ENCODE measurements at places on chromosomes 1 and 21. TPM values are rescaled to one million over a fixed set of nuclear protein-coding genes. Genes with fewer than 3 reads are reported as not detected.

DNA sequence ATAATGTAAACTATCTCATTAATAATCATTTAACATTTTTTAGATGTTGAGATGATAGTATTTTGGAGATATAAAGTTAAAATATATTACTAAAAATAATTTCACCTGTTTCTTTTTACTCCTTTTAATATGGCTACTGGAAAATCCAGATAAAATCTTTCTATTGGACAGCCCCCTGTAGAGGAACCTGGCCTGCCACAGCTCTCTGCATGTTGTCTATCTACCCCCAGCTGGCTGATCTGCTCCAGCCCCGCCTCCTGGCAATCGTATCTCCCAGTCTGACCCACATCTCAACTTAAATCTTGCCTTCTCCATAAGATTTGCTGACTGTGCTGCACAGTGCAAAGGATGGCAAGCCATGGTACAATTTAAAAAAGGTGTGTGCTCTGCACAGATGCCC lies 182.8 kb downstream of the SIPA1L2 start:
- H3K4me3 ChIP-seq, result no peak overlapping the region
- H3K27ac ChIP-seq, result no peak overlapping the region
- H3K4me1 ChIP-seq, result peaks cover 21% of the 10 kb centered on the region
- no peak for DNase-seq
- H3K36me3 ChIP-seq, result peaks cover 17% of the 10 kb centered on the region

- peaks cover 27% of the 10 kb centered on the region for H3K36me3 ChIP-seq
- H3K4me1 ChIP-seq, result no peaks in the 10 kb centered on the region
- no peak for DNase-seq
Measured at GRCh38 chr1:169288011-169288414, 79.6 kb downstream of the NME7 start.

The MANEAL gene
- 23.8 TPM for total RNA-seq

DNA sequence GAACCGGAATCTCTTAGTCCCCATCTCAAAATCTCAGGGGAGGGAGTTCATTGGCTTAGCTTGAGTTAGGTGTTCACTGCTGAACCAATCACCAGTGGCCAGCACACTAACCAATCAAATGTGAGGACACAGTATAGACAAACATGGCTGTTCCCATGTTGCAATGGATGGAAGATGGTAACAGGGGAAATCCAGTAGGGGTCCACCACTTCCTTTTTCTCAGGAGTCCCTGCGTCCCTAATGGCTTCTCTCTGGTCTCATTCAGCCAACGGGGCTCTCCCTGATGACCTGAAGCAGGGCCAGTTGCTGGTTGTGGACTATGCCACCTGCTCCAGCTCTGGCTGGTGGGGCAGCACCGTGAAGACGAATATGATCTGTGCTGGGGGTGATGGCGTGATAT lies 9.7 kb downstream of the CELA2B start:
- no peak overlapping the region for H3K27ac ChIP-seq
- no peak for DNase-seq
- H3K4me3 ChIP-seq, result no peak overlapping the region

- DNase-seq, result no peak
- no peaks in the 10 kb centered on the region for H3K36me3 ChIP-seq
- peaks cover 15% of the 10 kb centered on the region for H3K4me1 ChIP-seq
- peak overlapping the region; percentile 29 for H3K27ac ChIP-seq
- peaks cover 10% of the 10 kb centered on the region for H3K27me3 ChIP-seq
Measured at GRCh38 chr1:211335522-211336157, 9.0 kb downstream of the TRAF5 start.

The PTPRF gene
- total RNA-seq, result 520 TPM

DNA sequence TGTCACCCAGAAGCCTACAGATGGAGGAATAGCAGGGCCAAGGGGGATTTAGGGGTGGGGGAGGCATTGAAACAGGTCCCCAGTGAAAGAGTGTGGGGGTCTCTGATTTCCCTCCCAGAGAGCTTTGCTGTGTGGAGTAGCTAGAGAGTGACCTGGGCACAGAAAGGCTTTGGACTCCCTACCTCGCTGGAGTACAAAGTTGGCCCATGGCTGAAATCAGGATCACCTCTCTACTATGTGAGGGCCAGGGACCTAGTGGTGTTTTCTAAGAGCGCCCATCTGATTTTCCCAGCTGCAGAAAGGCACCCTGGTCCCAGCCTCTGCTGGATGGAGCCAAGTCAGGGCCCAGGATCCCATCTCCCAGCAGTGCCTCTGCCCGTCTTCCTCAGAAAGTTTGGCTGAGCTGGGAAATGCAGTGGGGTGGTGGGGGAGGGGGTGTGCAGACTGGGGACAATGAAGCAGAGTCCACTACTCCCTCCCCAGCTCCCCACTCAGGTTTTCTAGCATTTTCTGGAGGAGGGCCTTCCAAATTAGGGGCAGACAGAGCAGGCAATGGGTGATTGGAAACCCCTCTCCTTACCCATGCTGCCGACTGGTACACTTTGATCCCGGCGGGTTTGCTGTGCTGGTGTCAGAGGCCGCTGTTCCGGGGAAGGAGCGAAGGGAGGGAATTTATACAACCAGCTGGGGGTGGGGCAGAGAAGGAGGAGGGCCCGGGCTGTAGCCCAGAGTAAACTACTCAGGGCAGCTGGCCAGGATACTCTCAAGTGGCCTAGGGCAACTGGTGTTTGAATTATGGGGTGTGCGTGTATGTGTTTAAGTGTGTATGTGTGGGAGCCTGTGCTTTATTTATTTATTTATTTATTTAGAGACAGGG lies at the start of gene SELENBP1:
Gene SELENBP1 (minus strand): TSS at position 648 of the 877 bp plus-strand sequence. CDS start 64 bp downstream, at position 584.
- peak; percentile 34 for DNase-seq
- peaks cover 3% of the 10 kb centered on the region for H3K36me3 ChIP-seq
- peak within 1 kb of the TSS; percentile 93 for H3K27ac ChIP-seq
- peak within 1 kb of the TSS; percentile 75 for H3K4me3 ChIP-seq
- H3K4me1 ChIP-seq, result peaks cover 18% of the 10 kb centered on the region

The RBBP5 gene
- 19.6 TPM for total RNA-seq

DNA sequence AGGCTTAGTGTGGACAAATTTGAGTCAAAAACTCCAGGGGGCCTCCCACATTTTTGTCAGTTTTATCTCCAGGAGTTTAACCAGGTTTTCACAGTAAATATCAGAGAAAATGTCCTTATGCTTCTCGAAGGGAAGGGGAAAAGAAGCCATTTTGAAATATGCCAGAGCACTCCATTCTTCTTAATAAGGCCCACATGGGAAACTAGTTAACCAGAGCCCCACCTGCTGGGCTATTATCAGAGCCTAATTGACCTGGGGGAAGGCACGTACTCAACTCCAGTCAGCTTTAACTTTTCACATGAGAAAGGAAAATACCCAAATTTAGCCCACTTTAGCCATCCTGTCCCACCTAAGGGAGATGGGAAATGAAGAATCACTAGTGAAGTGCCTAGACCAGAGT lies 296.3 kb downstream of the PTBP2 start:
- H3K27ac ChIP-seq, result no peak overlapping the region
- peaks cover 1% of the 10 kb centered on the region for H3K4me1 ChIP-seq
- H3K36me3 ChIP-seq, result no peaks in the 10 kb centered on the region
- H3K27me3 ChIP-seq, result no peaks in the 10 kb centered on the region
- H3K4me3 ChIP-seq, result no peak overlapping the region

The TMPRSS15 gene
- not detected for total RNA-seq

DNA sequence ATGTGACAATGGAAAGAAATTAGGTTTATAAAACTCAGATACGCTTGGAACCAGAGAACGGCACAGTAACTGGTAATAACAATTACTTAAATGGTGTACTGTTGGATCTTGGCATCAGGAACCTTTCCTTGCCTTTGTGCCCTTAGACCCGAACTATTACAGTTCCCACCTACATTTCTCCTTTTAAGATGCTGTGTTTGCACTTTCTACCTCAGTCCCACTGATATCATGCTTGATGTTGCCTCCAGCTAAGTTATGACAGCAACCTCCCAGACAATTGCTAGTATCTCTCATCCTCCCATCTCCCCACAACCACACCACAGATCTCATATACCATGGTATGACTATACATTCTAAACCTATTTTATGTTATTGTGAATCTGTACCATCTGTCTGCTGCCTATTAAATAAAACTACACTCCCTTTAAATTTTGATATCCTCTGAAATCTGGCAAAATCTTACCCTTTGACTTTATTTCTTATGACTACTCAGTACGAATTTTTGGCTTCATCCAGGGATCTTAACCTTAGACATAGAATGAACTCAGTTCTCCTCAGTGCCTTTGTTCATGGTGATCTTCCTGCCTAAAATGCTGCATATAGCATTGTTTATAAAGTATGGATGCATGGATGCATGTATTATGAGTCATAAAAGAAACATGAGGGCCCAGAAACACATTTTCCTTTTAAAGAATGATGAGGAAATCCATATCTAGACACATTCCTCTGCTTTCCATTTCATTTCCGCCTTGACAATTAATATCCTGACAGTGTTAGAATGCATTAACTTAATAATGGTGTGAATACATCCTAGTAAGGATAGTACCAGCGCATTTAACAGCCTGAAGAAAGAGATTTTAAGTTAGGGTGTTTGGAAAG lies 64.1 kb downstream of the LRRC8D start:
- no peak overlapping the region for H3K4me3 ChIP-seq
- H3K4me1 ChIP-seq, result no peaks in the 10 kb centered on the region
- H3K36me3 ChIP-seq, result peaks cover 22% of the 10 kb centered on the region

- H3K27ac ChIP-seq, result no peak within 1 kb of the TSS
- no peak for DNase-seq
- peaks cover 1% of the 10 kb centered on the region for H3K36me3 ChIP-seq
- H3K27me3 ChIP-seq, result no peaks in the 10 kb centered on the region
- H3K4me3 ChIP-seq, result no peak within 1 kb of the TSS
Measured at GRCh38 chr1:32208891-32209328, at the start of gene DCDC2B. DCDC2B (plus strand) TSS chr1:32209089; CDS start chr1:32209094, 5 bp downstream.

The C1orf167 gene
- total RNA-seq, result 0.67 TPM

The CHIA gene
- total RNA-seq, result not detected

The PGBD5 gene
- 16.2 TPM for total RNA-seq

The SPRR2A gene
- total RNA-seq, result not detected

DNA sequence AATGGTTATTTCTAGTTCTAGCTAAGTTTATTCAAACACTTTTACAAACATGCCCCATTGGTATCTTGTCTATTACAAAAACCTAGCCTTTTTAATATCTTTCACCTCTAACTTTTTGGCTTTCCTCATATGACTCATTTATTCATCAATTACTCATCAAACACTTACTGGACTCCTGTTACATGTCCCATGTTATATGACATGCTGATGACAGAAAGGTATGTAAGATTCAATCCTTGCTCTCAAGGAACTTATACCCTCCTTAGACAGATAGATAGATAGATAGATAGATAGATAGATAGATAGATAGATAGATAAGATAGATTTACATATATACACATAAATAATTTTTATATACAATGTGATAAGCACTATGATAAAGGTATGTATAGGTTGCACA lies 33.9 kb upstream of the INSL5 start:
- H3K4me3 ChIP-seq, result no peak overlapping the region
- H3K27ac ChIP-seq, result no peak overlapping the region
- H3K27me3 ChIP-seq, result no peaks in the 10 kb centered on the region
- no peaks in the 10 kb centered on the region for H3K4me1 ChIP-seq
- no peak for DNase-seq

The AGMAT gene
- 3.1 TPM for total RNA-seq

- DNase-seq, result no peak
- no peak overlapping the region for H3K27ac ChIP-seq
- peaks cover 12% of the 10 kb centered on the region for H3K27me3 ChIP-seq
- no peaks in the 10 kb centered on the region for H3K4me1 ChIP-seq
- H3K36me3 ChIP-seq, result peaks cover 9% of the 10 kb centered on the region
Measured at GRCh38 chr1:152108882-152109222, 6.4 kb downstream of the TCHH start.

The FAM177B gene
- total RNA-seq, result not detected

The ATAD3C gene
- total RNA-seq, result 1.9 TPM

The POU3F1 gene
- total RNA-seq, result 0.43 TPM

DNA sequence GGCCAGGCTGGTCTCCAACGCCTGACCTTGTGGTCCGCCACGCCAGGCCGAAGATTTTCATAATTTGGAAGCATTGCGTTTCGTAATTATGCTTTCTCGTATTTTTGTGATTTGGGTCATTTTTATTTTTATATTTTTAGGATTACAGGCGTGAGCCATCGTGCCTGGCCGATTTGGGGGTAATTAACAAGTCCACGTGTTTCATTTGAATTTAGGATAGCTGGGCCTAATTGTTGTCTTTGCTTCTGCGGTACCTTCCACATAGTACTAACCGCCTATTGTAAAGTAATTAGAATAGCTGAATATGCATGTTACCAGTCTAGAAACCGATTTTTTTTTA lies 1.0 kb downstream of the RCC1 start:
- peaks cover 38% of the 10 kb centered on the region for H3K4me1 ChIP-seq
- H3K27me3 ChIP-seq, result no peaks in the 10 kb centered on the region
- H3K4me3 ChIP-seq, result peak overlapping the region; percentile 97

GRCh38 chr1:203636291-203636690 lies 9.7 kb downstream of the ATP2B4 start:
- DNase-seq, result no peak
- peaks cover 5% of the 10 kb centered on the region for H3K4me1 ChIP-seq
- peaks cover under 1% of the 10 kb centered on the region for H3K27me3 ChIP-seq
- H3K36me3 ChIP-seq, result peaks cover 3% of the 10 kb centered on the region
- no peak overlapping the region for H3K4me3 ChIP-seq

DNA sequence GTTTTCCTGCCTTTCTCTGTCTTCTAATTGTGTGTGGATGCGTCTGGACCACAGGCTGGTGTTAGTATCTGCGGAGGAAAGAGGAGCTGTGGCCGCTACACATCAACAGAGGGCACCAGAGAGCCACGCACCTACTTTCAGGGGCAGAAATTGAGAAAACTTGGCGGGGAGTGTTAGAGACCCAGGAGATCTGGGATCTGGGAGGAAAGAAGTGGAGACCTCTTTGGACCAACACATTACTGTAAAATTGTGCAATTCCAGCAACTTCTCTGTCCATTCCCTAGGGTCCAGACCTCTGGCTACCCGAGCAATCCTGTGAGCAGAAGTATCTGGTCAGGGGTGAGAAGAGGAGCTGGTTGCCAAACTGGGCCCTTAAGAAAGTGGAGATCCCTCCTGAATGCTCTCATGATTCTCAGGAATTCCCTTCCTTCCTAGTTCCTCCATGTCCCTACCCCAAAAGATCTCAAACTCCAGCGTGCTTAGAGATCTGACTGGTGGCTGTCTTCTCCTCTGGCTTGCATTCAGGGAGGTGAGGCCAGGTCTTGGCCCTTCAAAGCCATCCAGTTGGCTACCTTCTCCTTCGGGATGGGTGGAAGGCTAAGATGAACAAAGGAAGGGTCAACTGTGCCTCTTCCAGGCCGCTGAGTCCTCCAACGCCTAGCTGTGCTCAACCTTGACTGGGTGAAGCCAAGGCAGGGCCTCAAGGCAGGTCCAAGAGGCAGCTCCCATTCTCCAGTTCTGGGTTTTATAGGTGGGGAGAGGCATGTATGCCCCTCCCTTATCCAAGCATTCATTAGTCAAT lies 1.2 kb upstream of the KIRREL1 start:
- DNase-seq, result peak; percentile 51
- peak overlapping the region; percentile 72 for H3K4me3 ChIP-seq
- H3K4me1 ChIP-seq, result peaks cover 19% of the 10 kb centered on the region
- H3K27me3 ChIP-seq, result peaks cover 26% of the 10 kb centered on the region

DNA sequence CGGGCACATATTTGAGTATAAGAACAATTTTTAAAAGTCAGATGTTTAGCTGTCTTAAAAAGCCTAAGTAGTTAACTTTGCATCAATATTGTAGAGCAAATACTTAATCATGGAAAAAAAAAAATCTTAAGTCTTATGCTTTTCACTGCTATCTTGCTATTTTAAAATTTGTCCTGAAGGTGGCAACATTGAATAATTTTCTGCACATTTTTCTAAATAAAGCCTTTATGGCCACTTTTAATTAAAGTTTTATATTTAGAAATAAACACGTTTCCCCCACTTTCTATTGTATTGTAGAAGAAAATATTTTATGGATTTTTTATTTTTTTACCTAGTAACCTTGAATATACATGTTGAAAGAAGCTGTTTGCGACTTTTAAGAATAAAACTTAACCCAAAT lies 198.8 kb downstream of the AMY1C start:
- H3K4me1 ChIP-seq, result peaks cover 3% of the 10 kb centered on the region
- peaks cover 5% of the 10 kb centered on the region for H3K27me3 ChIP-seq
- H3K27ac ChIP-seq, result no peak overlapping the region
- DNase-seq, result no peak
